Muscle of arm (tissue), 14 donors: ENCODE measurements at places on chromosomes 4 and X. TPM values are rescaled to one million over a fixed set of nuclear protein-coding genes. Genes with fewer than 3 reads are reported as not detected.

DNA sequence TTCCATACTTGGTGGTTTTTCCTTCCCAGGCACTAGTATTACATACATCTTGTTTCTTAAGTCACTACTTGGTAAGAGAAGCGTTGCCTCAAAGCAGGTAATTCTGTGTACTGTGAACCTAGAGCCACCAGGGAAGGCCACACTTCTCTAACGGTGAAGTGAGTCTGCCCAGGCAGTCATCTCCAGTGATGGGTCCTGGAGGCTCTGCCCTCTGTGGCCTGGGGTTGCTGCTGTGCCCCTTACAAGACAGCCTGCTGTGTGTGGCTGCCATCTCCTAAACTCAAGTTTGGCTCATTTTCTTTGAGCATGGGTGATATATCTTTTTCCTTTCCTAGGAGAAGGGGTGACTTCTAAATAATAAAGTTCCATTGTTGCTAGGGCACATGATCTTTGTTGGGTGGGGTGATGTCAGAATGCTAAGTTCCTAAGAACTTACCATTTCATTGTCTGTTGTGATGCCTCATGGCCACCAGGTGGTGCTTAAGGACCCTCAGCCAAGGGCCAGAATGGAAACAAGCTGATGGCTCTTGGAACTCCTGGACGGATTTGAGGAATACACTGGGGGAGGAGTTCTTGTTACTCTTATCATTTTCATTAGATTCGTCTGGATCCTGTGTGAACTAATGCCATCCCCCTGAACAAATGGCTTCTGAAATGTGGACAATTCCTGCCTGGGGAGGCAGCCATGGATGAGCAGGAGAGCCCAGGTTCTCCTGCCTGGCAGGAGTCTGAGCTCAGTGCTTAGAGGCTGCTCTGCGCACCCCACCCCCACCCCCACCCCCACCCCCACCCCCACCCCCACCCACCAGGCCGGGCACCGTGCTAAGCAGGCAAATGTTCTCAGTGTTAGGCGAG, 41.1 kb upstream of the WDR1 start:
- peak; percentile 66 for DNase-seq

DNA sequence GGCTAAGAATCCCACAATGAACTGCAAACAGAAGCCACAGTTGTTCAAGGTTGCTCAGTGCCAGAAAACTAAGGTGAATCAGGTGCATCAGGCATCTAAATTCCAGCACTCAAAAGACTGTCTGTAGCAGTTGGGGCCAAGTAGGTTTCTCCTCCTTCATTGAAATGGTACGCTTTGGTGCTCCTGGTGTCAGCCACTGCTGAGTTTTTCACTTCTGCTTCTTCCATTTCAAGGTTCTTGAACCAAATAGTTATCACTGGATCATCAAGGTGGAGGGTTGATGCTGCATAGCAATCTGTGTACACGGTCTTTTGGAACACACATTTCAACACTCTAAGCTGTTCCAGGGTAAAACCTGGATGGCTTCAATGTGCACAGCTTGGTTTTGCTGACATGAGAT, 74.4 kb downstream of the TMA16 start:
- no peak for DNase-seq

- DNase-seq, result no peak
Measured at GRCh38 chr4:10345381-10345784, 111.8 kb downstream of the ZNF518B start.

DNA sequence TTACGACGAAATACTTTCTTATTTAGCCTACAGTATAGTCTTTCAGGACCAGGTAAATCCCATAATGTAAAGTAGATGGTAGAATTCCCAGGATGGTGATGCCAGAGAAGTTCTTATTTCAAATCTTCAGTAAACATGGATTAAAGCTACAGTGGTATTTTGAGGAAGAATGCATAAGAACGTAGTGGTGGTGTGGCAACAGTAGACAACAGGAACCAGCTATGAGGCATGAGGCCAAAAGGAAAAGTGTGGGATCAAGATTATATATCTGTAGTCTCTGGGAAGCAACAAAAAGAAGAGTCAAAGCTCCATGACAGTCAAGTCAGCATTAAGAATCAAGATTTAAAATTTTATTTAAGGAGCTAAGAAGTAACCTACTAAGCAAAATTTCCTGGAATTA, 60.2 kb downstream of the METTL14 start:
- DNase-seq, result no peak

GRCh38 chrX:139882299-139882698, 50.6 kb downstream of the ATP11C start:
- DNase-seq, result no peak

GRCh38 chr4:74625981-74626380, 168.3 kb downstream of the BTC start:
- DNase-seq, result no peak

- no peak for DNase-seq
Measured at GRCh38 chr4:70676554-70677090, 10.3 kb upstream of the JCHAIN start.

DNA sequence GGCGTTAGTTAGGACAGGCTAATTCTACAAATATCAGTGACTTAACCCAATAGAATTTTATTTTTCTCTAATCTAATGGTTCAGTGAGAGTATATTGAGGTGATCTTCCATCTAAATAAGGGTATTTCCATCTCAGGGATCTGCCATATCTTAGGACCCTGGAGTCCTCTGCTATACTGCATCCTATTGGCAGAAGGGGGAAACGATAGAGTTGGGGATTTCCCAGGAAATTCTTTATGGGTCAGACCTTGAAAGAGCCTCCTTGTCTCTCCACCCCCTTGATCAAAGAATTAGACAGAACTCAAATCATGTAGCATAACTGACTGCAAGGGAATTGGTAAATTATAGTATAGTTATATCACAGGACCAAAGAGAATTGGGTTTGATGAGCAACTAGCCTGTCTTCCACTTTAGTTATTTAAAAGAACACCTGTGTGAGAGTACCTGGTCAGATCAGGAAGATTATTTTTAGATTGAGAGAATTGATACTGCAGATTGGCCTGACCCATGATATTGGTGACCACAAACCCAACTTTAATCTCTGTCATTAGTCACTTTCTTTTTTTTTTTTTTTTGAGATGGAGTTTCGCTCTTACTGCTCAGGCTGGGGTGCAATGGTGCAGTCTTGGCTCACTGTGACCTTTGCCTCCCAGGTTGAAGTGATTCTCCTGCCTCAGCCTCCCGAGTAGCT, 25.6 kb downstream of the SMARCA5 start:
- no peak for DNase-seq

GRCh38 chr4:163878336-163879121, 384.0 kb downstream of the TMA16 start:
- no peak for DNase-seq

DNA sequence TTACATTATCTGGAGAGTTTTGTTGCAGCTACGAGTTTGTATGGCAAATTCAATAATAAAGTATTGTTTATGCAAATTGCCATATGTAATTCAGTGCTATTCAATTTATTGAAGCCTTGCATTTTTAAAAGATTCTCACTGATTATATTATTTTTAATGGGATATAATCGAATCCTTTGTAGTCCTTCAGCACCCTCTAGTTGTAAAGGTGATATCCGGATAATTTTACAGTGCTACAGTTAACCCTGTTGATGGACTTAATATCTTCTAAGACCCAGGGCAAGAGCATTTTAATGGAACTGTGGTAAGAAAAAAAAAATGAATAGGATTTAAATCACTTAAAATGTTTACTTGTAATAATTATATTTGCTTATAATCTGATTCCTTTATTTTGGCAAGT, 48.5 kb upstream of the GRIA2 start:
- no peak for DNase-seq

- no peak for DNase-seq
Measured at GRCh38 chr4:14028862-14029261, 401.3 kb upstream of the BOD1L1 start.

DNA sequence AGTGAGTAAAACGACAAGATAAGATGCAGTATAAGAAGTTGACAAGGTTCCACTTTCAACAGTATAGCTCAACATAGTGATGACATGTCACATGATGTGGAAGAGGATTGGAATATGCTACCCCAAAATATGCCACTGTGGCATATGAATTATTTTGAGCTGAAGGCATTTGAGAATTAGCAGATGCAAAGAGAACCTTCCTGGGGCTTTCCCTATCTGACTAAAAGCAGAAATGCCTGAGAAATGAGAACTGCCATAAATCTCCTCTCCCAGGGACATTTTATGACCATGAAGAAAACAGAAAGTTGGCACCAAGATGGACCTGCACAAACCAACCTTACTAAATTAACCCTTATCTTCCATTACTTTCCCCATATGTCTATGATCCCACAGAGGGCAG, 24.8 kb downstream of the CDKN2AIP start:
- DNase-seq, result no peak

DNA sequence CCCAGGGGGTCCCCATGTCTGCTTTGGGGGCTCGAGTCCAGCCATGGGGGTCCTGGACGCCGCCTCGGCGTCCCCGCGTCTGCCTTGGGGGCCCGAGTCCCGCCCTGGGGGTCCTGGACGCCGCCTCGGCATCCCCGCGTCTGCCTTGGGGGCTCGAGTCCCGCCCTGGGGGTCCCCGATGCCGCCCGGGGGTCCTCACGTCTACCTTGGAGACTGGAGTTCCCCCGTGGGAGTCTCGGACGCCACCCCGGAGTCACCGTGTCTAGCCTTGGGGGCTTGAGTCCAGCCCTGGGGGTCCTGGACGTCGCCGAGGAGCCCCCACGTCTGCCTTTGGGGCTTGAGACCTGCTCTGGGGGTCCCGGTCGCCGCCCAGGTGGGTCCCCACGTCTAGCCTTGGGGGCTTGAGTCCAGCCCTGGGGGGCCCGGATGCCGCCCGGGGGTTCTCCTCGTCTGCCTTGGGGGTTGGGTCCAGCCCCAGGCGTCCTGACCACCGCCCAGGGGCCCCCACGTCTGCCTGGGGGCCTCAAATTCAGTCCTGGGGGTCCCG, 1.1 kb upstream of the GTPBP6 start:
- no peak for DNase-seq

DNA sequence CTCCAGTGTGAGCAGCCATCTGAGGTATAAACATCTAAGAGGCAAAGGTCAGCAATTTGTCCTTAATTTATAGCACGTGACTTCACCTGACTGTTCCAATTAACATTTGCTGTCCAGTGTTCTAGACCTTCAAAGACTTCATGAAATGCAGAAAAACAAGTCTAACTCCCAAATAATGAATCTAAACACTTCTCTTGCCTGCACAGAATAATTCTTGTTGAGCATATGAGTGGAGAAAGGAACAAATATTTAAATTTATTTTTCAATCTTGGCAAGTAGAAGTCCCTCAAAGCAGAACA, 12.0 kb downstream of the RFC1 start:
- no peak for DNase-seq

DNA sequence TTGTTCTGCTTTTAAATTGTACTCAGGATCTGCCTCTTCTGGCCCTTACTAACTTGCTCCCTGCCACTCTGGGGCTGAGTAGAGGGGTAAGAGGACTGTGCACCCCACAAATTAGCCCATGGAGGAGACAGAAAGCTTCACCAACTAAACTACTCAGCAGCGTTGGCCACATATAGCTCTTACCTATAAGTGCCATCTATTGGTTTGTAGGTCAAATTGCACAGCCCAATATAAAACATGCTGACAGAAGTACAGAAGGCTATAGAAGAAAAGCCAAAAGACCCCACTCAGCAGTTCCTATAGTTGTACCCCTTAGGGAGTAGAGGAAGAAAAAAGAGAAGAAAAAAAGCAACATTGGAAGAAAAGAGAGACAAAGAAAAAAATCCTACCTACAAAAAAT, 341.2 kb upstream of the FMR1 start:
- DNase-seq, result no peak

DNA sequence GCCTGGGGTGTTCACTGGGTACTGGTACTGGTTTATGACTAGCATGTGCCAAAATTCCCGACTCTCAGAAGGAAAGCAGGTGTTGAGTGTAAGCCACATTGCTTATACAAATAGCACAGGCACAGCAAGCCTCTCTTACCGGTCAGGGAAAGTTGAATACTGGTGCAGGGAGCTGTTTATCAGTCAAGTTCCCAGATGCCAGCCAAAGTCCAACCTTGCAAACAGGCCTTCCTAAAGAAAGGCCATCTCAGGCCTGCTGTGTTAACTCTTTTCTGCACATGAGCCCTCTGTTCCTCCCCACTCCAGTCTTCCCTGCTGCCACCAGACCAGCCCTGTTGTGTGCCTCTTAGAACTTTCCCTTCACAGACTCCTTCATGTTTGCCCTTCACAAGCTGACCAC, 34.2 kb downstream of the PKD2 start:
- no peak for DNase-seq

GRCh38 chrX:95884186-95884585, 800.5 kb upstream of the DIAPH2 start:
- DNase-seq, result peak; percentile 3

DNA sequence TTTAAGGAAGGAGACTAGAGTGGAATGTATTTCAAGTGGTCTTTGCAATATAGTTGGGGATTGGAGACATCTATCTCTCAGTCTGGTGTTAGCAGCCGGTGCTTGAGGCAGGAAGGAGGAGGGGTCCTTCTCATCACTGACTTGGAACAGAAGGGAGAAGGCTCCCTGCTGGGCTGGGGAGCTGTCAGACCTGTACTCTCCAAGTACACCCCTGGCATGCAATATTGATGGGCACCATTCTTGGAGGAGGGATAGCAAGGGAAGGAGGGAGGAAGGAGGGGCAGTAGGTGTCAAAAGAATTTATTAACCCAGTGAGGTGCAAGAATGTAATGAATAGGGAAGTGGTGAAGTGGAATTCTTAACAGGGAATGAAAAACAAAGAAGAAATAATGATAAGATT, 338.8 kb downstream of the UNC5C start:
- DNase-seq, result no peak

DNA sequence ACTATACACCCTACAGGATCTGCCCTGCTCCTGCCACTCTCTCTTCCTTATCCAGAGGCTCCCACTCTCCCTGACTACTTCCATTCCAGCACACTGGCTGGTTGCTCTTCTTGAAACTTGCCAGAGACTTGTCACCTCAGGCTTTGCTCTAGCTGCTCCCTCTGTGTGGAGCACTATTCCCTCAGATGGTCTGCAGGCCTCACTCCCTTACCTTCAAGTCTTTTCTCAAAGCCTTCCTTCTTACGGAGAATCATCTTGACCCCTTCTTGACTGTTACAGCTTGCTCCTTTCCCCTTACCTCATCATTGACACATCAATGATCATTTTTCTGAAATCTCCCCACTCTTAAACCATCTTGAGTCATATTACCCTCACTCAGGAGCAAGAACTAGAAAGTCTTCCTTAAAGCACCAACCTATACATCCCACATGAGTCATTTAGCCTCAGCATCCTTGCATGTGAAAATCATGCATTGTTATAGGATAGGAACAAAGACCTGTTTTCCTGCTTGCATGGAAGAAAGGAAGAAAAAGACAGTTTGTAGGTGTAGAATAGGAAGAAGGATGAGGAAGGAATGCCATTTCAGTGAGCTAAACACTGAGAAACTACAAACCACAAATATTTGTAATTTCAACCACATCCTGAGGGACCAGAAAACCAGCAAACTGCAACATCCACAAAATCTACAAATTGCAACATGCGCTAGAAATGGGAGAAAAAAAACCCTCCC, 55.7 kb downstream of the ANTXR2 start:
- DNase-seq, result no peak

- DNase-seq, result no peak
Measured at GRCh38 chr4:66974665-66975064, 570.6 kb downstream of the CENPC start.

WDR17 gene
- polyA plus RNA-seq, result not detected

MANBA gene
- not detected for polyA plus RNA-seq

TECRL gene
- not detected for polyA plus RNA-seq

LNX1 gene
- polyA plus RNA-seq, result 4.2 TPM

MCUB gene
- polyA plus RNA-seq, result 9.1 TPM

VCX3A gene
- not detected for polyA plus RNA-seq

HSFX3 gene
- polyA plus RNA-seq, result 0.92 TPM

P2RY10 gene
- not detected for polyA plus RNA-seq

CCDC120 gene
- polyA plus RNA-seq, result 10.4 TPM

PCDH19 gene
- 4.2 TPM for polyA plus RNA-seq

DCAF8L2 gene
- polyA plus RNA-seq, result not detected

RHOXF1 gene
- polyA plus RNA-seq, result not detected

GK gene
- polyA plus RNA-seq, result 8.5 TPM

PRRG1 gene
- polyA plus RNA-seq, result 13.8 TPM
